ENCODE measurements at places on chromosomes 7 and 10.

- no peak for DNase-seq
Measured at GRCh38 chr7:17611611-17612010, 313.2 kb downstream of the AHR start.

DNA sequence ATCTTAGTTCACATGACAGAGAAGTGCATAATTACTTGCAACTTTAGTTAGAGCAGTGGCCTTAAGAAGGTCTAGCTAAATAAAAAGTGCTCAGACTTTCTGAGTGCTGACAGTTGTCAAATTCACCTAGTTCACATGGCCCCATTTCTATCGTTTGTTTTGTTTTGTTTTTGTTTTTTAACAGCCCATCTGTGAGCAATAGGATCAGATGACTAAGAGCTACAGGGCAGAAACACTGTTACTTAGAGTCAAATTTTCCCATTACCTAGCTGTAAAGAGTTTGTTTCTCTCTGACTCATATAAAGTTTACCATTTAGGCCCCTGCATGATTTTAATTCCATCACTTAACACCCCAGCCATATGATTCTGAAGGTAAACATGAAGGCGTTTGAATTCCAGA, 18.8 kb downstream of the CAV1 start:
- peak; percentile 58 for DNase-seq

GRCh38 chr10:5563991-5564536, 39.3 kb downstream of the CALML3 start:
- peak; percentile 63 for DNase-seq

DNA sequence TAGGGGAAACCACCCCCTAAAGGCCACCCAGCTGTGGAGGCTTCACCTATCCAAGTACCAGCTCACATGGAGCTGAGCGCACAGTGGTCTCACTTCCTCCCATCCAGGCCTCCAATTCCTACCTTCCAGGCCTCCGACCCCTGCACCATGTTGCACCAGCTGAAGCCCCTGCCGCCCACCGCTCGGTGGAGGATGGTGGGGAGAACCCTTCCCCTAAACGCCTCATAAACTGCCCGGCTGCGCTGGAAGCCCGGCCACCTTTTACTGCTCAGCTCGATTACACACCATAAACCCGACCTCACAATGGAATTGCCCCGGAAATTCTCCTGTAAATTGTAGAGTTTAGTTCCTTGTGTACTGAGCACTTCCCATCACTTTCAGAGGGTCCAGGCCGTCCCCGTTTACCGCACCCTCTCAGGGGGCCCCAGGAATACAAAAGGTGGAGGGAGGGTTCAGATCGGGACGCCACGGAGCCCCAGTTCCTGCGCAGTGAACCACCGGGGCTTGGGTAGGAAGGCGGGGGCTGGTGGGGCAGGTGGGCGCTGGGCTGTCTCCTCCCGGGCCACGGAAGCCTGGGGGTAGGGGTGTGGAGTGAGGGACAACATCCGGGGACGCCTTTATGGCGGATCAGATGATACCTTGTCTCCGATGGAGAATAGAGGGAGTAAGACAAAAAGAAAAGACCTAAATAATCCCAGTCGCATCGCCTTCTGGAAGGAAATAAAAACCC, 1.4 kb upstream of the HOXA7 start:
- DNase-seq, result no peak

DNA sequence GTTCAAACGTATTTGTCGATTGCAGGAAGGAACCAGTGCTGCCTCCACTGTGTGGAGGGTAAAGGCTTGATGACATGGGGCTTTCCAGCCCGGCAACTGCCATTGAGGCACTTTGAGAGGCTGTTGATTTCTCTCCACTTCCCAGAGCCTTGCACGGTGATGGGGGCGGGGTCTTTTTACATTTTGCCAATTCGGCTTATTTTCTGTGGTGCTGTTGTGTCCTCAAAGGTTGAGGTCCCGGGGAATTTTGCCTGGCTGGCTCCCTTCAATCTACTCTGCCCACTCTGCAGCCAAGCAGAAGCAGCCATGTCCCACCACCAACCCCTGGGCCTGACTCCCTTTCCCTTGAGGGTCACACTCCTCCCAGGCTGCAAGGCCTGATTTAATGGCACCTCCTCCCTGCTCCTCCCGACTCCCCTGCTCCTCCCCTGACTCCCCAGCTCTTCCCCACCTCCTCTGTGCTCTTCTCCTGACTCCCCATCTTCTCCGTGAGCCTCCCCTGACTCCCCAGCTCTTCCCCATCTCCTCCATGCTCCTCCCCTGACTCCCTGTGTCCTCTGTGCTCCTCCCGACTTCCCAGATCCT, 39.0 kb downstream of the OAT start:
- no peak for DNase-seq

GRCh38 chr7:22109761-22110160, 164.1 kb upstream of the CDCA7L start:
- peak; percentile 40 for DNase-seq
